GF-D8 (cell line): ENCODE measurements at places on chromosomes 6 and 20.

- no peak for DNase-seq
Observed at GRCh38 chr20:51442602-51443001, 99.9 kb downstream of the NFATC2 start.

DNA sequence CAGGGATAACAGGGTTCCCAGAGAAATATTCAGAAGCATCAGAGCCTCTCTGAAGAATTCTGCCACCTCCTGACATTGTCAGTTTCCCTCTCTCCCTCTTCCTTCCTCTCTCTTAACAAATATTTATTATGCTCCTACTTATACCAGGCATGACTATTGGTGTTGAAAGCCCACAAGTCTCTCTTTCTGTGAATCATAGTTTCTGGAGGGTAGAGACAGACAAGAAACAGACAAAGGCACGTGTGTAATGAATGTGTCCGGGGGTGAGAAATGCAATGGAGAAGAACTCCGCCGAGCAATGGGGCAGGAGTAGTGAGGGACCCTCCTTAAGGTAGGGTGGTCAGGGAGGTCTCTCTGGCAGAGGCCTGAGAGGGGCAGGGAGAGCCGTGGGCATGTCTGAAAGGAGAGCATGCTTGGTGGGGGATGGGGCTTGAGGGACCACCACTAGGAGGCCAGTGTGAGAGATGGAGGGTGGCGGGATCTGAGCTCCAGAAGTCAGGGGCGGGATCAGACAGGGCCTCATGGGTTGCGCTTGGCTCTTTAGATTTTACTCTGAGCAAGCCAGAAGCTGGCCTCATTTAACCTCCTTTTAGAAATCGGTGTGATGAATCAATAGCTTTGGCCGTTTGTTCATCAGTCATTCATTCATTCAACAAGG, 57.3 kb downstream of the EYA2 start:
- no peak for DNase-seq

GRCh38 chr6:89830170-89830809, 610 bp downstream of the CASP8AP2 start:
- no peak for DNase-seq

GRCh38 chr20:57877131-57877824, 167.5 kb upstream of the PMEPA1 start:
- no peak for DNase-seq

GRCh38 chr6:52908526-52908925, 972 bp downstream of the GSTA3 start:
- DNase-seq = no peak

DNA sequence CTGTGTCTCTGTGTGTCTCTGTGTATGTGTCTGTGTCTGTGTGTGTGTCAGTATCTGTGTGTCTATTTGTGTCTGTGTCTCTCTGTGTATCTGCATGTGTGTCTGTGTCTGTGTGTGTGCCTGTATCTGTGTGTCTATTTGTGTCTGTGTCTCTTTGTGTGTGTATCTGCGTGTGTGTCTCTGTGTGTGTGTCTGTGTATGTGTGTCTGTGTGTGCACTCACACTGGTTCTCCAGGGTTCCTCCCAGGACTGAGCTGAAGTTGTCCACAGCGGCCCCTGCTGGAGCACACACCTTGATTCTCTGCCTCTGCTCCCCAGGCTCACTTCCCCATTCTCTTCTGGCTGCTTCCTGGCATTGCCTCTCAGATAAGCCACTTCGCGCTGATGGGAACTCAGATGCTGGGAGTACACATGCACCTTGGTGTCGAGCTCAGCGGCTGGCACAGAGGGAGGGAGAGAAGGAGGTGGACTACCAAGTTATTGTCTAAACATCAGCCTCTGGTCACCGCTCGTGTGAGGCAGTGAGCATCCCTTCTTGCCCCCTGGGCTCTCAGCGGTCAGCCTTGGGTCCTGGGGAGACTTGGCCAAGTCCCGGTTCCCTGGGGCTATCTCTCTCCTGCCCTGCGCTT, 104.9 kb upstream of the NXT1 start:
- peak; percentile 65 for DNase-seq

DNA sequence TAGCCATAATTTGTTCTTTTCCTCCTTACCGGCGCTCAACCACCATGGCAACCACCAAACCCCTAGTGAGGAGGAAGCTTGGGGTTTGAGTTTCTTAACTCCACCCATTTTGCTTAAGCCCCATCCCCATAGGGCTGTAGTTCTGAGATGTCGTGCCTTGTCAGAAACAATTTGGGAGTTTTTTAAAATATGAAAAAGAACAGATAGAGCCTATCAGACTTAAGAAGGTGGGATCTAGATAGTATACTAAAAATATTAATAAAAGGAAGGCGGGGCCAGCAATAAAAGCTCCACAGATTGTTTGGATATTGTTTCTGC, 5.6 kb downstream of the BRD2 start:
- no peak for DNase-seq

- no peak for DNase-seq
Observed at GRCh38 chr6:42137194-42137753, 5.1 kb downstream of the C6orf132 start.

DNA sequence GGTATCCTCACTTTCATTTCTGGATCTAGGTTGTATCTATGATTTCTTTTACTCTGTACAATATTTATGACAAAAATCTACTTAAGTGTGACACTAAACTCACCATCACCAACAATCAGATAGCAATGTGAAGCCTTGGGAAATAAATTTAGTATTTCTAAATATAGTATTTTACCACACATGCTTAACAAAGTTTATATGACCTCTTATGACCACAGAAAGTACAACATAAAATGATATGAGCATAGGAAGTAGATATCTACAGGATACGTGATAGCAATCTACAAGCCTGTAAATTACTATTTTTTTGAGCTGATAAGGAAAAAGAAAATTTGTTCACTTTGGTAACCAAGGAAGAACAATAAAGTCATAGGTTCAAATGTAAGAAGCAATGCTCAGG, 910.4 kb upstream of the CITED2 start:
- DNase-seq = no peak

GRCh38 chr20:58668901-58669286, 17.8 kb downstream of the STX16 start:
- DNase-seq = no peak

- DNase-seq = peak; percentile 26
Observed at GRCh38 chr6:158219228-158219627, 51.1 kb downstream of the GTF2H5 start.

DNA sequence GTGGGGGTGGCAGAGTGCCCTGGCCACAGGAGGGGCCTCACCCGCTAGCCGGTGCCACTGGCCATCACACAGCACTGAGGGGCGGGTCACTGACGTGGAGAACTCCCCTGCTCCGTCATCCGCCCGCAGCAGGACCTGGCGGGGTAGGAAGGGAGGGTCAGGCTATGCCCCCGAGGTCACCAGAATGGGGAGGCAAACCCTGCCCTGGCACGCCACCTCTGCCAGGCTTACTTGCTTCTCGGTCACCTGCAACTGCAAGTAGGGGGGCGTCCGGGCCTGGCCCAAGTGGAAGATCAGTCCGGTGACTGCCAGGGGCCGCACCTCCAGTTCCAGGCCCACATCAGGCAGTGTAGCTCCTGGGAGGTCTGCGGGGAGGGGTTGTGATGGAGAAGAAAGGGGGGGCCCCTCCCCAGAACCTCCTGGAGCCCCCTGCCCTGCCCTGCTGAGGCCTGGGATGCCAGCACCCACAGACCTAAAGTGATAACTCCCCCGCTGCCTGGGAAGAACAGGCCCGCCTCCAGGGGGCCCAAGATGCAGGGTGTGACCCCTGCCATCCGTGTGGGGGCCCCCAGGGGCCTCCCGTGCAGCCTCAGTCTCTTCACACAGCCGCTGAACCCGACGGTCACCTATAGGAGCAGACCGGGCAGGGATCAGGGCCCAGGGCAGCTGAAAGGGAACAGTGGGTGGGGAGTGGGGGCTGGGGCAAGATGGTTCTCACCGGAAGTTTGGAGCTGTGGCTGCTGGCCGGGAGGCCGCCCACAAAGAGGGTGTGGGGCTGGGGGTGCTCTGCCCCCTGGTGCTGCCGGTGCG, 7.4 kb downstream of the ADRM1 start:
- no peak for DNase-seq

DNA sequence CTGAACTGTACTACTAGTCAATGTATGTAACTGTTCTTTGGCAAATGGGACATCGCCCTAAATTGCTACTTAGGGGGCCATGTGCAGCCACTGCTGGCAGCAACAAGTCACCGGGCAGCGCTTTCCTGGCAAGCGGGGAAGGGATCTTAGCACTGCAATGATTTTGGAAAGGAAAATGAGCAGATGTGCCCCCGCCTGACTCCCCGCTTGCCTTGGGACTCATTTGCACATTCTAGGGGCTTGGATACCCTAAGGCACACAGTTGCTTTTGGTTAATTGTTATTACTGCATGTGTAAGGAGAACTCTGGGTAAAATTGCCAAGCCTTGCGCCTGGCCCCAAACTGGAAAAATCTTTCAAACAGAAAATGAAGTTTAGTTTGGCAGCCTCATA, 32.2 kb downstream of the CD83 start:
- DNase-seq = no peak

DNA sequence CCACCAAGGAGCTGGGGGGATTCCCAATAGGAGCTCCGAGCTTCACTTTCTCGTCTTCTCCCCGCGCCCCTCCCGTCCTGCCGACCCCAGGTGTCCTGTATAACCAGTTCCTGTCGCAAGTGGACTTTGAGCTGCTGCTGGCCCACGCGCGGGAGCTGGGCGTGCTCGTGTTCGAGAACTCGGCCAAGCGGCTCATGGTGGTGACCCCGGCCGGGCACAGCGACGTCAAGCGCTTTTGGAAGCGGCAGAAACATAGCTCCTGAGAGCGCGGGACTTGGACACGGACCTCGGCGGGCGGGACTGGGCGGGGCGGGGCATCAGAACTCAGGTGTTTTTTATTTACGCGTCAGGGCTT, 340 bp upstream of the VARS2 start:
- DNase-seq = no peak

DNA sequence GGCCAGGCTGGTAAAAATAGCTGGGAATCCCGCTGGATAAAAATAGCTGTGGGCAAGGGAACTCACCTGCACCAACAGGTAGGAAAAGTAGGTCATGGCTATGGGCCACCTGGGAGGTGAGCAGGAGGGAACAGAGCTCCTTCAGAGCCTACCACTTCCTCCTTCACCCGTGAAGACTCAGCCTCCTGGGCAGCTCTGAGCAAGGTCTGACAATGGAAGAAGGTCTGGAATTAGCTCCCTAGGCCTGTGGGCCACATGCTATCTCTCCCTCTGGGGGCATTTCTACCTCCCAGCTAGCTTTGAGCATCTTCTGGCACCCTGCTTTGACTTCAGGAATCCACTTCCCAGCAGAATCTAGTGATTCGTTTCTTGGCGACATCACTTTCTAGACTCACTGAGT, 153.9 kb downstream of the MRPL14 start:
- no peak for DNase-seq

- DNase-seq = no peak
Observed at GRCh38 chr6:40640599-40641227, 53.5 kb upstream of the LRFN2 start.

DNA sequence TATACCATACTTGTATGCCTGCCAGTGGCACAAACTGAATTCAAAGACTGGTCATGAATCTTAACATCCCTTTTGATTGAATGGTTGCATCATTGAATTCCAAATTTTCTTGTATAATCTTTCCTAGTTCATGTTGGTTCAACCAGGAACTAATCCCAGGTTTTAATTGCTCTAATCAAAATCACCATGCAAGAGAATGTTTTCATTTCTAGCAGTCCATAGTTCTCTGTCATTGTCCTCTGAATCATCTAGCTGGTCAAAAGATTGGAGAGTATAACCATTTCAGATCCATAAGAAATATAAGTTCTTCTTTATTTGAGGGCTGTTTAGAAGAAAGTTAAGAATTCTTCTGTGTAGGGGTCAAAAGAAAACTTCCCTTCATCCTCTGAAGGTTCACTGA, 57.2 kb downstream of the ZNF292 start:
- DNase-seq = no peak

DNA sequence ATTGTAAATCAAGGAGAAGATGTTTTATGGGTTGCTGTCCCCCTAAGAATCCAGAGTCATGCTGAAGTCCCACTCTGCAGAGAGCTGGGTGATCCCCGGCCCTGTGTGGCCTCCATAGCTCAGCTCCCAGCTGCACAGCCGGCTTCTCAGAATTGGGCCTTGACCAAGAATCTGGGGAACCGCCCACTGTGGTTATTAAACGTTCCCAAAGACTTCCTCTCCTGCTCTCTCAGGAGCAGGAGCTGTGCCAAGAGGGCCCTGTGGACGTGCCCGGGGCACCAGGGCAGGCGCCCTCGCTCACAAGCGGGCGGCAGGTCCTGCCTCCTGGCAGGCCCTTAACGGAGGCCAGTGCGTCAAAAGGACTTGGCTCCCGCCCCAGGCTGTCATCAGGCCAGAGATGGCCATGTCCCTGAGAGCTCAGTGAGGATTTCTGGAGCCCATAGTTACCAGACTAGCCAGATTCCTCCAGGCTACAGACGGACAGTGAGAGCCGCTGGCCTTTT, 30.4 kb downstream of the ZC3H12D start:
- DNase-seq = peak; percentile 19

GRCh38 chr20:1669304-1669703, 11.7 kb upstream of the SIRPG start:
- DNase-seq = no peak

DNA sequence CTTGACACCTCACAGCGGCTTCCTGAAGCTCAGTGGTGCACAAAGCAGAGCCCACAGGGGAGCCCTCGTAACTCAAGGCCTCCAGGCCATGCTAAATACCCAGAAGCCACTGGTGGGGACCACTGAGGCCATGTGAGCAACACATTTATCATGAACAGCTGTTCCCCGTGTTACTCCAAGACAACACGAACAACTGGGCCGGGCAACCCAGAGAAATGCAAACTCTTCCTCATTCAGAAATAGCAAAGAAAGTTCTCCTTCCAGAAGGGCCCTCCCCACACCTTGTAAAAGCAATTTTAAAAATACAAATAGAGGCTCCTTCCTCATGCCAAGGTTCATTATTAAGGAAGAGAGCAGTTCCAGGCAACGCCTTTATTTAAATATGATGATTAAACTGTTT, 36.3 kb upstream of the SLCO4A1 start:
- DNase-seq = peak; percentile 20

GRCh38 chr20:63833776-63834490, 2.9 kb upstream of the ZBTB46 start:
- no peak for DNase-seq

GRCh38 chr6:169881398-169881797, 130.0 kb downstream of the ERMARD start:
- no peak for DNase-seq

DNA sequence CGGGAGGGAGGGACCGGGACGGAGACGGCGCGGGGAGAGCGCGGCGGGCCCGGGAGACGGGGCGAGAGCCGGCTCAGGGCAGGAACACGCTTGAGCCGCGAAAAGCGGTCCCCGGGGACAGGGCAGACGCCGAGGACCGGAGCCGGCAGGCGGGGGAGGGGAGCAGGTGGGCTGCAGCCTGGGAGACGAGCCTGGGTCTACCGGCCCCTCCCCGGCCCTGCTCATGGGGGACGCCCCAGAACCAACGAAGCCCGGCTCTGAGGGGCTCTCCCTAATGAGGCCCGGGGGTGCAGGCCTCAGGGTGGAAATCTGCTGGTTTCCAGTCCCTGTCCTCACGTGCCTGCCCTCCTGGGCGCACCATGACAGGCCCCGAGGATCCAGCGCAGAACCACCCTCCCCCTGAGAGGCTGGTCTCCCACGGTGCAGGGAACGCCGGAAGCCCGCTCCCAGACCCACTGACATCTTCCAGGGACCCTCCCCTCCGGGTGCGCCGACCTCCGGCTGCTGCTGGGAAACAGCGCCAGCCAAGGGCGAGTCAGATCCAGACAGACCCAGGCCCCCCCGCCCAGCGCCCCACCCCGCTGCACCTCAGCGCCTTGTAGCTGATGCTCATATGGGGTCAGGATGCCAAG, 571 bp upstream of the EEF1A2 start:
- no peak for DNase-seq

- DNase-seq = no peak
Observed at GRCh38 chr6:6730831-6731230, 142.3 kb downstream of the LY86 start.
